Progenitor cell of endocrine pancreas (in vitro differentiated cells): ENCODE measurements at places on chromosomes 3 and 15. TPM values are rescaled to one million over a fixed set of nuclear protein-coding genes. Genes with fewer than 3 reads are reported as not detected.

- peaks cover 11% of the 10 kb centered on the region for H3K27me3 ChIP-seq
- peaks cover 10% of the 10 kb centered on the region for H3K4me1 ChIP-seq
- H3K36me3 ChIP-seq = no peaks in the 10 kb centered on the region
- DNase-seq = no peak
- no peak overlapping the region for H3K4me3 ChIP-seq
These were observed 31.7 kb upstream of the ATOSA start for GRCh38 chr15:52710708-52711389.

PRR23E gene
- total RNA-seq = not detected in 2 replicates

THRB gene
- total RNA-seq = 19.7 and 28.4 TPM in 2 replicates

GRCh38 chr3:33313331-33313730 lies 36.1 kb downstream of the FBXL2 start:
- H3K4me1 ChIP-seq = peaks cover 7% of the 10 kb centered on the region
- DNase-seq = no peak
- no peak overlapping the region for H3K4me3 ChIP-seq

ZBTB20 gene
- 27.3 and 27.8 TPM in 2 replicates for total RNA-seq

DNA sequence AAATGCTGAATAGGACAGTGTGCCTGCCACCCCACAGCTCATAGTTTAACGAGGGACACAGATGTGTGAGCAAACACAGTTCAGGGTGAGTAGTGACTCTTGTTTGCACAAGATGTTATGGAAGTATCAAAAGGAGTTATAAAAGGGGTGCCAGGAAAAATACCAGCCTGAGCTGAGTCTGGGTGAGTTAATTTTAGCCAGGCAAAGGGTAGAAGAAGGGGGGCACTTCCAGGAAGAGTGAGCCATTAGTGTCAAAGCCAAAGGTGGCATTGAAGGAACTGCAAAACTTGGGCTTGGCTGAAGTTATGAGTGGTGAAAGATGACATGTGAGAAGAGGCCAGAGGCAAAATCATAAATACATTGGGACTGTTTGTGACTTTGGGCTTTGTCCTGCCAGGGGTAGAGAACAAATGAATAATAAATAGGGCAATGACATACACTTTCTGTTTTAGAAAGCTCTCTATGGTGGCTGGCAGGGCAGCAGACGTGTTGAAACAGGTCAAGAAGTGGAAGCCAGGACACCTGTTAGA lies 1.9 kb upstream of the SPPL2A start:
- H3K27me3 ChIP-seq = peaks cover 7% of the 10 kb centered on the region
- H3K4me3 ChIP-seq = no peak overlapping the region
- no peak overlapping the region for H3K27ac ChIP-seq
- no peaks in the 10 kb centered on the region for H3K36me3 ChIP-seq
- H3K4me1 ChIP-seq = peaks cover 17% of the 10 kb centered on the region
- DNase-seq = no peak

GRCh38 chr15:55879181-55879580 lies 114.2 kb downstream of the NEDD4 start:
- no peak overlapping the region for H3K4me3 ChIP-seq
- no peaks in the 10 kb centered on the region for H3K27me3 ChIP-seq
- H3K36me3 ChIP-seq = peaks cover 2% of the 10 kb centered on the region
- DNase-seq = no peak

- no peaks in the 10 kb centered on the region for H3K4me1 ChIP-seq
- H3K4me3 ChIP-seq = no peak overlapping the region
- peak overlapping the region; percentile 62 for H3K27ac ChIP-seq
- H3K27me3 ChIP-seq = no peaks in the 10 kb centered on the region
- DNase-seq = no peak
These were observed 105.6 kb downstream of the MYLK start for GRCh38 chr3:123778525-123778924.

GRCh38 chr15:83462026-83462425 lies 14.9 kb downstream of the SH3GL3 start:
- DNase-seq = no peak
- no peaks in the 10 kb centered on the region for H3K36me3 ChIP-seq
- H3K4me1 ChIP-seq = no peaks in the 10 kb centered on the region
- H3K4me3 ChIP-seq = no peak overlapping the region
- H3K27me3 ChIP-seq = peaks cover 5% of the 10 kb centered on the region
